ENCODE measurements at places on chromosomes 3 and 15. TPM values are rescaled to one million over a fixed set of nuclear protein-coding genes. Genes with fewer than 3 reads are reported as not detected.

COL6A6 gene
- total RNA-seq = 0.30 TPM

TRPC1 gene
- 35.5 TPM for total RNA-seq

LIPC gene
- not detected for total RNA-seq

CPLX3 gene
- not detected for total RNA-seq

P2RY1 gene
- total RNA-seq = 0.59 TPM

LRRC34 gene
- total RNA-seq = 1.8 TPM

GUCA1C gene
- not detected for total RNA-seq

GBE1 gene
- total RNA-seq = 218 TPM

CLRN1 gene
- not detected for total RNA-seq

APEH gene
- total RNA-seq = 140 TPM

RASL12 gene
- not detected for total RNA-seq

PIERCE2 gene
- 0.89 TPM for total RNA-seq

NGRN gene
- 89.2 TPM for total RNA-seq

ADGRG7 gene
- 0.30 TPM for total RNA-seq

TTBK2 gene
- total RNA-seq = 13.9 TPM

HHATL gene
- not detected for total RNA-seq

GABRR3 gene
- not detected for total RNA-seq

MST1R gene
- total RNA-seq = 0.30 TPM

GDPGP1 gene
- 7.1 TPM for total RNA-seq

MORC1 gene
- not detected for total RNA-seq

PLSCR2 gene
- not detected for total RNA-seq

PLSCR5 gene
- total RNA-seq = not detected

CPA3 gene
- total RNA-seq = not detected

NUSAP1 gene
- total RNA-seq = 4.5 TPM

RLBP1 gene
- not detected for total RNA-seq

STRIT1 gene
- total RNA-seq = not detected

IQCF5 gene
- total RNA-seq = not detected

A4GNT gene
- not detected for total RNA-seq

CYP1A1 gene
- total RNA-seq = not detected

FILIP1L gene
- total RNA-seq = 20.7 TPM

PLA2G4E gene
- total RNA-seq = not detected

SCN11A gene
- total RNA-seq = not detected

GATM gene
- 0.28 TPM for total RNA-seq

TAGLN3 gene
- total RNA-seq = 1.8 TPM

ARRDC4 gene
- total RNA-seq = 11.0 TPM

VPS33B gene
- 16.3 TPM for total RNA-seq

CFAP100 gene
- total RNA-seq = not detected

IMPG2 gene
- total RNA-seq = 0.59 TPM

PAQR9 gene
- total RNA-seq = not detected

SLC28A2 gene
- total RNA-seq = not detected

DIPK2A gene
- total RNA-seq = 68.6 TPM

USP50 gene
- total RNA-seq = not detected

CHRNA7 gene
- total RNA-seq = not detected

TGM5 gene
- total RNA-seq = not detected

NLGN1 gene
- total RNA-seq = 0.92 TPM

SLC9C1 gene
- total RNA-seq = 0.30 TPM

SPTBN5 gene
- 1.8 TPM for total RNA-seq

ITIH1 gene
- total RNA-seq = not detected

All from smooth muscle cell of the umbilical artery (primary cell).